K562 (cell line): ENCODE measurements at places on chromosomes 1 and 21. TPM values are rescaled to one million over a fixed set of nuclear protein-coding genes. Genes with fewer than 3 reads are reported as not detected.

GRCh38 chr1:168476588-168477385 lies 67.0 kb downstream of the XCL2 start:
- DNase-seq: no peak

DNA sequence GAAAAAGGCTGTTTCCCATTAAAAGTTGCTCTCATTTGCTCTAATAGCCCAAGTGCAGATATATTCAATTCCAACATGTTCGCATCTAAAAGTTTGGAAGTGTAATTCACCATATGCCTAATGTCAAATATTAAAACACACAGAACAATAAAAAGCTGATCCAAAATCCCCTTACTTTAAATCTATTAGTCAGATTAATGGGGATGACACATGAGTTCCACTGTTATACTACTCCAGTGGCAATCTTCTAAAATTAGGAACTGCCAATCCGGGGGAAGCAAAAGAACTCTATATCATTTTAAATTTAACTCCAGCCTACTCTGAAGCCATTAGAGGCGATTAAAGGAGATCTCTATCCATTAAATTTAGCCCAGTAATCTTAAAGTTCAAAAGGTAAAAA lies 317.1 kb downstream of the NTNG1 start:
- no peak for DNase-seq

- no peak for DNase-seq
These were observed 21.5 kb downstream of the PDPN start for GRCh38 chr1:13605159-13605558.

DNA sequence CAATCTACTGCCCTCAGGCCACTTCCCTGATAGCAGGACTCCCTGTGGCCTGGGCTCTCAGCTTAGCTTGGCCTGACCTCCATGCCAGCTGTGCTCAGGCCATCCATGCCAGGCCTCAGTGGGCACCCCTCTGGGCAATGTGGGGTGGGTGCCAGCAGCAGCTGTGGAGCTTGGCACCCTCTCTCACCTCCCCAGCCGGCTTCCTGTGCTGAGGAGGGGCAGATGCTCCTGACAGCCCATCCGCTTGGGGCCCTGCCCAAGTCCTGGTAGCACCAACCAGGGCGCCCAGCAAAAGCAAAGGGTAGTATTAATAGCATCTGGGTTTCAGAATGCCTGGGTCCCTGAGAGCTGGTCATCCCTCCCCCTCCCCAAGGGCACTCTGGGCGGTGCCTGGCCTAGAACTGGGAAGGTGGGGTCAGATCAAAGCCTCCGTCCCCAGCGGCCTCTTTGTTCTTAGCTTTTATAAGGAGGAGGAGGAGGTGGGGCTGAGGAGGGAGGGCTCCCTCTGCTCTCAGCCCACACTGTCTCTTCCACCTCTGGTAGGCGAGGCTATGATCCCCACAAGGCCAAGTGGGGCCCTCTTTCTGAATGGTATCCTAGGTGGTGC lies 6.1 kb downstream of the EFNA4 start:
- no peak for DNase-seq

DNA sequence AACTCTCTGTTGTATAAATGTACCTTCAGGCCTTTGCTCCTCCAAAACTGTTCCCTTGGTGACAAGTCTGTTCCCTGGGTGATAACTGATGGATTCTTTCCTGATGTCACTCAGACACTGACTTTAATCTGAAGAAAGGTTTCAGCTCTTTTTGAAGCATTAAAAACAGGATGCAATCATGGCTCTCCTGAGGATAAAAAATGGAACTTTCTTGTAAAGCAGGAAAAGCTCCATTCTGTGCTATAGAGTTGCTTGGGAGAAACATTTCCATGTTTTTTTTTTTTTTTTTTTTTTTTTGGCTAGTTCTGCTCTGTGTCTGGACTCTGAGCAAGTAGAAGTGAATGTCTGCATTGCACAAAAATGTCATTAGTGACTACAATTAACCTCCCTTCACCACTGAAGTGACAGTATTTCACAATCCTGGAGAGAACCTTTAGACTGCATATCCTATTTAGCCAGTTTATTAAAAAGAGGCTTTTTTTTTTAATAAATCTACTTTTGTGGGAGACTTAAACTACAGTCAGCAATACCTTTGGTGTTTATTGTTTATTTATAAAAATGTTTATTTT lies 101.7 kb upstream of the PRMT6 start:
- DNase-seq: no peak

- peak; percentile 87 for DNase-seq
These were observed at the start of gene PCSK9 for GRCh38 chr1:55039342-55040082. Gene PCSK9 (plus strand): TSS chr1:55039548. CDS start chr1:55039838, 290 bp downstream.

DNA sequence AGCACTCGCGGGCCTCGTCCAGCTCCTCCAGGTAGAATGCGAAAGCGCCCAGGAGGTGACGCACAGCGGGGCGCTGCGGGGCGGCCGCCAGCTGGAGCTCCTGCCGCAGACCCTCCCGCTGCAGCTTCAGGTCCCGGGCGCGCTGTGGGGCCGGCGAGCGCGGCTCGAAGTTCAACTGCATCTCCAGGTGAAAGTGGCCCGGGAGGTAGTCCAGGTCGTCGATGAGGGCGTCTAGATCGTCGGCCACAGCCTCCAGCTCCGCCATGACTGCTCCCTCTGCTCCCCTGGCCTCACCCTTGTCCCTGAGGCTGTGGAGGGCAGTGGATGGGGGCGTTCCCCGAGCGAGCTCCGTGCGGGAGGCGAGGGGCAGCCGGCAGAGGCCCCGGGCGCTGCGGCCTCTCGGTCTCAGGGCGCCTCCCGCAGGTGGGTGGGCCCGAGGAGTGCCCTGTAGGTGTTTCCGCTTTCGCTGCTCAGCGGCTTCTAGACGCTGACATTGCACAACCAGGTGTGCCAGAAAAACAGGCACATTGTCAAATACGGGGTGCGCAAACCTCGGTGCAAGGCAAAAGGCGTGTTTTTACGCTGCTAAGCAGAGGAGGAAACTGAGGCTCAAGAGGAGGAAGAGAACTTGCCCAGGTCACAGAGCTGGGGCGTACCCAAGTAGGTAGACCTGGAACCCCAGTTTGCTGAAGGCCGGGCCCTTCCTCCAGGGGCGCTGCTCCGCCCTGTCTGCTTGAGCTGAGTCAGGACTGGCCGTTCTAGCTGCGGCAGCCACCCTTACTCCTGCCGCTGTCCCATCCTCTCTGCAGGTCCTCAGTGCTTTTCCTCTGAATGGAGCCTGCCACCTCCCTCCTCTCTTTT lies at the start of gene TTC22:
Gene TTC22 (minus strand): TSS at position 425 of the 861 bp plus-strand sequence. CDS start 160 bp downstream, at position 265.
- DNase-seq: peak; percentile 68

- DNase-seq: no peak
These were observed 2.9 kb upstream of the BSND start for GRCh38 chr1:54995835-54996234.

GRCh38 chr1:203534526-203534925 lies 40.6 kb downstream of the OPTC start:
- no peak for DNase-seq

DNA sequence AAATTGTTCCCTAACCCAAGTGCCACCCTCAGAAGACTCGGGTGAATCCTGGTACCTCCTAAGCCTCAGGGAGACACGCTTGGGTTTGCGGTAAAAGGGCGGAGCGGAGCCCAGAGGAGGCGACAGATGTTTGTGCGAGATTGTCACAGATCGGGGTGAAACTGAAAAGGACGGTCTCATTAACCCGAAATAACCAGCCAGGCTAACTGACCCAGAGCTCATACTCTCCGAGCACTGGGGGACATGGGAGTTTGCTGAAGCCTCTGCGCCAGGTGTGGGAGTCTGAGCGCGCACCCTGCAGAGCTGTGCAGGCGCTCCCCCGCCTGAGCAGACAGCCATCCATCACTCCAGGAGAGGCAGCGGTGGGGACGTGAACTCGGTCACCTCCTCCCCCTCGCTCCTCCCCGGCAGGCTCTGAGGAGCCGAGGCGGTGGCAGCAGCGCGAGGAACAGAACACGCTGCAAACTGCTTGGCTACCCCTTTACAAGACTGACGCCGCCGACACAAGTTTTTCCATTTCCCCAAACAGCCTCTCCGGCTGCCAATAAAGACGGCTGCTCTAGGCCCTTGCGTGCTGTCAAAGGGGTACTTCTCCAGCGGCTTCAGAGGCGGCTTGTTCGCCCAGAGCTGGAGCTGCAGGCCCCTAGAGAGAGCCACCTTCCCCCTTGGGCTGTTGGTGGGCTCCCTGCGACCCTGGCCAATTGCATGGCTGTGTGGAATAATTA lies 43.5 kb downstream of the RRAGC start:
- peak; percentile 92 for DNase-seq

DNA sequence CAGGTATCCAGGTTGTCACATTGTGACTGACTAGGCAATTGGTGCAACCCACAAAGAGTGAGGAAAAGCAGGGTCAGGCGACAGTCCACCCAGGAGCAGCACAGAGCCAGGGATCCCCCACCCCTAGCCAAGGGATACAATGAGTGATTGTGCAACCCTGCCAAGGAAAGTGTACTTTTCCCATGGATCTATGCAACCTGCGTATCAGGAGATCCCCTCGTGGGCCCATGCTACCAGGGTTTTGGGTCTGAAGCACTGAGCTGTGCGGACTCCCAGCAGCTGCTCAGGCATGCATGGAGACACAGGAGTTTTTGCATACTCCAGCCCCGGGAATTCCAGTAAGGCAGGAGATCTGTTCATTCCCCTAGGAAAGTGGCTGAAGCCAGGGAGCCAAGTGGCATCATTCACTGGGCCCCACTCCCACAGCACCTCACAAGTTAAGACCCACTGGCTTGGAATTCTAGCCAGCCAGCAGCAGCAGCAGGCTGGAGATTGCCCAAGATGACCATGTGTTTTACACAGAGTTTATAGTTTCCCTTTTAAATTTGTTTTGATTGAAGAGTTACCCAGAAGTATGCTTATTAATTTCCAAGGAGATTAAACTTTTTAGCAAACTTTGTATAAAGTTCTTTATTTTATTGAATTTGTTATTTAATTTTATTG lies 136.0 kb downstream of the LTN1 start:
- no peak for DNase-seq

GRCh38 chr1:206070627-206071304 lies 17.8 kb downstream of the RHEX start:
- DNase-seq: no peak

GRCh38 chr1:204409836-204410687 lies 1.6 kb downstream of the PPP1R15B start:
- DNase-seq: peak; percentile 33

DNA sequence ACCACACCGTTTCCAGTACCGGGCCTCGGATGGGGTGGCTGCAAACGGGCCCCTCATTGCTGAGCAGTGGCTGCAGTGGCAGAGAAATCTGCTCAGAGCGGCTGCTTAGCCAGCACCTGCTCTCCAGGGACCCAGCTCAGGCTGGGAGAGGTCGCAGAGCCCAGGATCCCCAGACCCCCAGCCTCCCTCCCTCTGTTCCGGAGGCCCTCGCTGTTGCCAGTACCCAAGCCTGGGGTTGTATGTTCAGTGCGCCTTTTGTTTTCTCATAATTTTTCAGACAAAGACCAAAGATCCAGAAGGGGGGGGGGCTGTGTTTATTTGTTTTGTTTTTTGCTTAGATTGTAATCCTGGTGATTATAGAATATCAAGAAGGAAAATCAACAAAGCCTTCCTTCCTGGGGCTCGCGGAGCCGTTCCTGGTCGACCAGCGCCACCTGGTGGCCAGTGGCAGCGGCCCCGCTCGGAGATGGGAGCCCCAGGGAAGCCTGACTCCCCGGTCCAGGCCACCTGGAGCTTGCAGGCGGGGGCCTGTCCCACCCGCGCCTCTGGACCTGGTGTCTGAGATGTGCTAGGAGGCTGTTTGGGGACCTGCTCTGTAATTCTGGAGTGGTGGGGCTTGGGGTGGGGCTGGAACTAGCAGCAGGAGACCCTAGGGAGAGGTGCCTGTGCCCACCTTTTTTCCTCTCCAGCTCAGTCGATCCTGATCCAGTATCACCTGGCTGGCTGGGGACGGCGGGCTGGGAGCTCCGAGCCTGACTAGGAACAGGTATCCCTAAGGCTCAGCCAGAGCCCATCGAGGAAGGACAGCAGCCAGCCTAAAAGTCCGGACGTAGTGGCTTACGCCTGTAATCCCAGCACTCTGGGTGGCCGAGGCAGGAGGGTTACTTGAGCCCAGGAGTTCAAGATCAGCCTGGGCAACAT lies 123.9 kb upstream of the VAMP3 start:
- peak; percentile 91 for DNase-seq

DNA sequence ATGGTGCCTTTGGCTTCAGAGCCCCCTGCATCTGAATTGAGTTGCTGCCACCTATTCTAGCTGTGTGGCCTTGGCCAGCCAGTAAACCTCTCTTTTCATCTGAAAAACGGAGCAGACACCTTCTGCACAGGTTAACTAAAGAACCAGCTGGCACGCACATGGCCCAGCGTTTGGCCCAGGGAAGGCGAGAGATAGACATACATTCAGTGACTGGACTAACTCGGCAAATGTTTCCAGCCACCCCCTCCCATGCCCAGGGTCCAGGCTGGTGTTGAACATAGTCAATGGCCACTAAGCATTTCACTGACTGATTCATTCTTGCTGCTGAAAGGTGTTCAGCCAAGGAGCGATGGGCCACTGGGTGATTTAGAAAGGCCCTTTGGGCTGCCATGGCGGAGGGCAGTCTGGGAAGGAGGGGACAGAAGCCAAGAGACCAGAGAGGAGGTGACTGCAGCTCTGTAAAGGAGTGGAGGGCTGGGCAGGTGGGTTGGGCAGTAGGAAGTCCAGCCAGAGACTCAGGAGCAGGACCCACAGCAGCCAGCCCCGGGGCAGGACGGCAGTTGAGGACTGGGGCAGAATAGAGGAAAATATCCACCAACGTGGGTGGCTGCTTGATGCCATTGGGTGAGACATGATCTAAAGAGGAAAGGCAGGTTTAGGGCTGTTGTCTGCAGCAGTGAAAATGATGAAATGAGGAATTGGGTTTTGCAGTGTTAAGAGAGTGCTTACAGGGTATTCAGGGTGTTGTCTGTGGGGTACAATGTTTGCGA lies 184.3 kb downstream of the HIVEP3 start:
- no peak for DNase-seq

GRCh38 chr21:15422783-15423182 lies 307.0 kb upstream of the USP25 start:
- DNase-seq: no peak

SHE gene
- polyA plus RNA-seq: 0.01 TPM in 1 of 2 replicates, not detected in the other

HNRNPR gene
- polyA plus RNA-seq: 321 and 349 TPM in 2 replicates

PPP1R15B gene
- 26.9 and 27.2 TPM in 2 replicates for polyA plus RNA-seq

RSPH1 gene
- not detected in 2 replicates for polyA plus RNA-seq

CENPF gene
- 54.1 and 98.3 TPM in 2 replicates for polyA plus RNA-seq

ZNF678 gene
- 4.2 and 6.1 TPM in 2 replicates for polyA plus RNA-seq

CLEC20A gene
- polyA plus RNA-seq: not detected in 2 replicates

CCDC28B gene
- 54.5 and 56.6 TPM in 2 replicates for polyA plus RNA-seq

SYCP1 gene
- polyA plus RNA-seq: not detected in 2 replicates

AQP10 gene
- 4.5 and 5.0 TPM in 2 replicates for polyA plus RNA-seq

SPRR1A gene
- polyA plus RNA-seq: not detected in 2 replicates

USH2A gene
- polyA plus RNA-seq: not detected in 2 replicates

GRHL3 gene
- 0.65 TPM in 1 of 2 replicates, not detected in the other for polyA plus RNA-seq

CREG1 gene
- polyA plus RNA-seq: 176 and 186 TPM in 2 replicates

ZMYND12 gene
- not detected in 2 replicates for polyA plus RNA-seq

RGS13 gene
- polyA plus RNA-seq: not detected in 2 replicates

S100A6 gene
- polyA plus RNA-seq: 26.5 and 30.1 TPM in 2 replicates

NKAIN1 gene
- polyA plus RNA-seq: 0.04 TPM in 1 of 2 replicates, not detected in the other

RORC gene
- not detected in 2 replicates for polyA plus RNA-seq
